ENCODE measurements at places on chromosomes 7 and 10.

DNA sequence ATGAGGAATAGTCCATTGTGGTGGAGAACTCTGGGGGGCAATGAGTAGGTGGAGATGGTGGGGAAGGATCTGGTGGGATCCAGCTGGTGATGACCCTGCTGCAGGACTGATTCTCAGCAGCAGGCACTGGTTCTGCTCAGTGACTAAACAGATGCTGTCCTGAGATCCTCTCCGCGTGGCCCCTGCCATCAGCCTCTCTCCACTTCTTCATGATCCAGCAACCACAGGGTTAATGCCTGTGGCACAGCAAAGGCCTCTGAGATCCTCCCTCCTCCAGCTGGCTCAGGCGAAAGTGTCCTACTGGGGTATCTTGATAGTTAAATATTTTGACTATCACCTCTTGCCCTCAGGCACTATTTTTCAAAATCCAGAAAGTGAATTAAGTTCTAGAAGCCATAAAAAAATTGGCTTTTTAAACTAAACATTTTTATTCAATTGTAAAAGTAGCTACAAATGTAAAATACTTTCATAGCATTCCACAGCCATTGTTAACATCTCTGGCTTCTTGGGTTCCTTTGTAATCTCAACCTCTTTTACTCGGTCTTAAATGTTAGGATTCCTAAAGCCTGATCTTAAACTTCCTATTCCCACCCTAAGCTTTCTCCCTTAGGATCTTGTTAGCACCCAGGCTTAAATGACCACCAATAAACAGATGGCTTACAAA is 13.1 kb downstream of the PLAU start:
- DNase-seq = no peak

DNA sequence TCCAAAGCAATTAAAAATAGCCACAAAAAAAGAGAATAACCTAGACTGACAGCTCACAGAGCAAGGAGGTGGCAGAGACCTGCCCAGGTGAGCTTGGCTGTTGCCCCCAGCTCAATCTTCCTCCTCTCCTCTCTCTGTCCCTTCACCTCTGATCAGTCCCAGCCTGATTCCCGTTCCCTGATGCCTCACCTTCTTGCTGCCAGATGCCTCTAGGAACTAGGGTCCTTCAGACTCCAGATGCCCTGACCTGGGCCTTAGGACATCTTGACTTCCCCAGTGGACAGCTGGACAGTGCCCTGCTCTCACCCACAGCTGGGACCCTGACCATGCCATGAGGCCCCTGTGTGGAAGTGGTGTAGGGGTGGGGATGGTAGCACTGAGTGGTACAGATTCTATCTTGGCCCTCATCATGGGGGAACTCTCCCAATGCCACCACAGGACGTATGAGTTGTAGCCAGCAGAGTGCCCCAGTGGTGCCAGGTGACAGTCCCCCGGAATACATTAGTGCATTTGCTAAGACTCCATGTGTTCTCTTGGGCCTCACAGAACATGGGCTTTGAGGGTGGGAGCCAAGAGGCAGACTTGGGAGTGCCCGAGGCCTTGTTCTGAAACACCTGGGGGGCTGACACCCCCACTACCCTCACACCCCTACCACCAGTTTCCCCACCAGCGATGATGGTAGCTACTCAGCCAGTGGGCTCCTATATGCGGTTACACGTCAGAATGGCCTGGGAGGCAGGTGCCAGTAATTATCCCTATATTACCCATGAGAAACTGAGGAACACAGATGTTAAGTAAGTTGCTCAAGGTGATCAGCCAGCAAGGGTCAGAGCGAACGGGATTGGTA is 2.0 kb downstream of the DEPP1 start:
- no peak for DNase-seq

GRCh38 chr7:2219606-2220005 is 13.1 kb downstream of the MAD1L1 start:
- no peak for DNase-seq

GRCh38 chr10:73894245-73894971 is 16.5 kb upstream of the PLAU start:
- no peak for DNase-seq

DNA sequence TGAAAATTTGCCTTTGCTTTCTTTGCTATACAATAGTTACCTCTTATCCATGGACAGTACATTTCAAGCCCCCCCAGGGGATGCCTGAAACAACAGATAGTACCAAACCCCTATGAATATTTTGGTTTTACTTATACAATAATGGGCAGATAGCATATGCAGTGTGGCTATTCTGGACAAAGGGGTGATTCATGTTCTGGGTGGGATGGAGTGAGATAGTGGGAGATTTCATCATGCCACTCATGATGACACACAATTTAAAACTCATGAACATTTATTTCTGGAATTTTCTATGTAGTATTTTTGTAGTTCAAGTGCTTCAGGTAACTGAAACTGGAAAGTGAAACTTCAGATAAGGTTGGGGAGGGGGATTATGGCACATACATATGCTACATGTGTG is 12.0 kb downstream of the STARD3NL start:
- no peak for DNase-seq

GRCh38 chr10:1476455-1476803 is 260.9 kb downstream of the ADARB2 start:
- DNase-seq = no peak

Measured in B cell (primary cell).